ENCODE measurements at places on chromosomes 3 and 15. TPM values are rescaled to one million over a fixed set of nuclear protein-coding genes. Genes with fewer than 3 reads are reported as not detected.
A peak's percentile ranks its signal among the peaks of the same experiment; 100 is the strongest.

SPINK8 gene
- not detected for polyA plus RNA-seq

CIDEC gene
- polyA plus RNA-seq = 0.30 TPM

GREM1 gene
- 0.01 TPM for polyA plus RNA-seq

ALG3 gene
- polyA plus RNA-seq = 37.6 TPM

ARGFX gene
- not detected for polyA plus RNA-seq

DNA sequence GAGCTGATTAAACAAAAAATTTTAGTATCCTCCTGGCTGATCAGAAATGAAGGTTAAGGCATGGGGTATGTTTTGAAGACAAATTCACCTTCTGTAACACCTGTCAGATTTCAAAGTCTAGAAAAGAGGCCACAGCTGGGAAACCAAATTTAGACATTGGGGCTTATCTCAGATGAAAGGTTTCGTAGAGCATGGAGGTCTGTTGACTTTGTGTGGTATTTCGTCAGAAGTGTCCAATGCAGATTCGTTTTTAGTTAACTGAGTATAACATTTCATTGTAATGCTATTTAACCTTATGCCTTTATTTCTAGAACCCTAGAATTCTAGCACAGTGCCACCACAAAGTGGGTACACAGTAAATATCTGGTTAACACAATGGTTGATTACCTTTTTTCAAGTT lies 61.7 kb downstream of the FNDC3B start:
- DNase-seq = no peak

- DNase-seq = no peak
Measured at GRCh38 chr3:165233501-165234195, 37.5 kb upstream of the SLITRK3 start.

DNA sequence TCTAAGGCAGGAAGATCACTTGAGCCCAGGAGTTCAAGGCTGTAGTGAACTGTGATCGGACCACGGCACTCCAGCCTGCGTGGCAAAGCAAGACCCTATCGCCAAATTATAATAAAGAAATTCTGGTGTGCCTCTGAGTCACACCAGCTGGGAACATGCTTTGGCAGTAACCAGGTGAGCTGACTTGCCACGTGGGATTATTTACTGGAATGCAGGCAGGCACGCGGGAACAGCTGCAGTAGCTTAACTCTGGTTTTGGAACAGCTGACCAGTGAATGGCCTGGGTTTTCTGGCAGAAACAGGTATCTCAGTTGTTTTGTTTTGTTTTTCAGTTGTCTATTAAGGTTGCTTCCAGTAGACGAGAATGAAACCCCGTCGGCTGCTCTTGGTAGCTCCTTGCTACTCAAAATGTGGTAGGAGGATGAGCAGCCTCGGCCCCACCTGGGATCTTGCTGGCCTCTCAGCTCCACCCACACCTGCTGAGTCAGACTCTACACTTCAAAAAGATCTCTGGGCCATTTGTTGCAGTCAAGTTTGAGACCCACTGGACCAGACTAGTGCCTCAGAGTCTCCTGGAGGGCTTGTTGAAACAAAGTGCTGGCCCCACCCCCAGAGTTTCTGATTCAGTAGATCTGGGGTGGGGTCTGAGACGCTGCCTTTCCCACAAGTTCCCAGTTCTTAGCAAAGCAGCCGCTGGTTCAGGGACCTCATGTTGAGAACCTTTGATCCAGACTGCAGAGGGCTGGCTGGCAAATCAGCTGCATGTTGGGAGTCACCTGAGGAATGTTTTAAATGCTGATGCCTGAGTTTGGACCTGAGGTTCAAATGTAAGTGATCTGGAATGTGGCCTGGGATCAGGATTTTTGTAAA lies 26.6 kb downstream of the IDH2 start:
- DNase-seq = no peak

DNA sequence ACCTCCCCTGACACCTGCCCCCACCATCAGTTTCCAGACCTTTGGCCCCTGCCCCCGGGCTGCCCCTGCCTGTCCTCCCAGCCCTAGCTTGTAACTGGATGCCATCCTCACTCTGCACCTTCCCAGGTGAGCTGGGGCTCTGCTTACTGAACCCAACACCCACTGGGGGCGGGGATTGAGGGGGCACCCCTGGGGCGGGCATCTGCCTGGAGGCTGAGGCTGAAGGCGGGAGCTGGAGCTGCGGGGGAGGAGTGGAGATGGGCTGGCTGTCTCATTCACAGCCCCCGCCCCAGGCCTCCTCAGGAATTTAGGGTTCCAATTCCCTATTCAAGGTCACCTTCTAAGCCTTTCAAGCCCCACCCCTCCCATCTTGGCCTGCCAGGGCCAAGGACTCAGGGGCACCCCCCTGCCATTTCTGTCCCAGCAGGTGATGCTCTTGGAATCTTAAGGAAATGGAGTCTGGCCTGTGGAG lies 17.7 kb downstream of the PIF1 start:
- DNase-seq = no peak

- no peak for DNase-seq
Measured at GRCh38 chr15:94026458-94027304, 204.7 kb upstream of the MCTP2 start.

- no peak for DNase-seq
Measured at GRCh38 chr3:53161820-53162671, 1.0 kb downstream of the PRKCD start.

DNA sequence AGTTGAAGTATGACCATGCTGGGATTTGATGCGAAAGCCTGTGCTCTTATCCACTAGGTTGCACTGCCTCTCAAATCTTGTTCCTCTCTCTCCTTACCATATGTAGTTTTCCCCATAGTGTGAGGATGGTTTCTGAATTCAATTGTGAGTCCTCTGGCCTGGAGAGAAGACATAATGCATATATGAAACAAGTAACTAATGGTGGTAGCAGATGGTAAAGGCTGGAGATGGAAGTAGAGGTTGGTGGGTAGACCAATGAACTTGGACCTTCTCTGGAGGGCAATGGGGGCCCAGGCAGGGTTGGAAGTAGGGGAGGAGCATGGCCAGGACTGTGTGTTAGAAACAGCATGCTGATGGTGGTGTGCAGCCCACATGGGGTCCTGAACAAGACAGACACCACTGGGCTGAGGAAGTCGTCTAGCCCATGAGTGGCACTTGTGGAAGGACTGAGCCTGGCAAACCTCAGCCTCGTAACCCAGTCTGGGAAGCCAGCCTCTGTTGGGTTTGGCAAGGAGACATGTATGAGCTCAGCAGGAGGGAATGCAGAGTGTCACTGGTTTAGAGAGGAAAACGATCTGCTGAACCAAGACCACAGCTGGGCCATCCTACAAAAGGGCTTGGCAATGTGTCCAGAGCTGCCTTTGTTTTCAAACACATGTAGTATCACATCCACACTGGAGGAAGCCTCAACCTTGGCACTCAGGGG lies 18.5 kb upstream of the LMCD1 start:
- DNase-seq = peak; percentile 78

GRCh38 chr3:112424394-112424793 lies 74.9 kb downstream of the BTLA start:
- DNase-seq = peak; percentile 17

Data from right lung (tissue), 10 donors.